Activated T-cell treated with anti-CD3 and anti-CD28 coated beads for 1 hour (primary cell): ENCODE measurements at places on chromosomes 7 and 10.

DNA sequence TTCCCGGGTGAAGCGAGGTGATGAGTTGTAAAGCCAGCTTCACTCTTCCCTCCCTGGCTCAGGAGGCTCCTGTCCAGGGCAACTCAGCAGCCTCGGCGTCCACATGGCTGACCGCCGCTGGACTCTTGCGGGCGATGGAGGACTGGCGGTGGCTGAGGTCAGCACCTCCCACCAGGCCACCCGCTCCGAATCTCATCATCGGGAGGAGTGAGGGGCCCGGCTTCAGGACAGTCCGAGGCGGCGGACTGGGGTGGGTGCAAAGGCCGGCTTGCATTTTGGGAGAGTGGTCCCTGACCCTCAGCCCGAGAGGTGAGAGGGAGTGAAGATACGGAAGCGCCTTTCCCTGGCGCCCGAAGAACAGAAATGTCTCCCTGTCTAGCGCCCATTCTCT is 759 bp downstream of the DNAJB12 start:
- no peak for DNase-seq

- DNase-seq: no peak
Measured at GRCh38 chr10:101114646-101115045, 16.5 kb upstream of the TLX1 start.

GRCh38 chr7:92064438-92065029 is 69.7 kb downstream of the CYP51A1 start:
- no peak for DNase-seq

DNA sequence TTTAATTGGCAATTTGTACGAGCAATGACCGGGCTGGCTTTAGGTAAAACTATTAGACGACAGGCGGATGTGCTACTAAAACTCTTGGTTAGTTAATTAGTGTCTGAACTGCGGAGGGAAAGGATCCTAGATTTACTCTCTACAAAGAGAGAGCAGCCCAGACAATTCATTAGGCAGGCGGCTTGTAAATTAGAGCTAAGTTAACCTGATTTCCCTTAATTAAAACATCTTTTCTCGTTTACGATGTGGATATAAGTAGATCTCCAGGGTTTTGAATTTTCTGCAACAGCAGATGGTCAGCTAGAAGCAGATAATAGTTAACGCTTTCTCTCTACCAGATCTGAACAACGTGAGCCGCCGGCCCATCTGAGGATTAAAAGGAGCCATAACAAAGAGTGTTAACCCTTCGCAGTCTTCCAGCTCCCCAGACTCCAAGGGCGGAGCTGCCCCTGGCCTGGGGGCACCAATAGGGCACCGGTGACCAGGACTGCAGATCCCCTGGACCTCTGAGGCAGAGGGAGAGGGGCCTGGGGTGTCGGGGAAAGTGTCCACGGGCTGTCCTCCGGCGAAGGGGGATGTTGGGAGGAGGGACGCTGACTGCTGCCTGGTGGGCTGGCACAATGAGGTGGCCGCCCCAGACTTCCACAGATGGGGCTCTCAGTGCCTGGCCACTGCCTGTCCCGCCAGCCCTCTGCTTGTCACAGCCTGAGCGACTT is 6.3 kb upstream of the UNCX start:
- DNase-seq: no peak

- DNase-seq: no peak
Measured at GRCh38 chr10:121627876-121628581, 29.8 kb upstream of the FGFR2 start.

DNA sequence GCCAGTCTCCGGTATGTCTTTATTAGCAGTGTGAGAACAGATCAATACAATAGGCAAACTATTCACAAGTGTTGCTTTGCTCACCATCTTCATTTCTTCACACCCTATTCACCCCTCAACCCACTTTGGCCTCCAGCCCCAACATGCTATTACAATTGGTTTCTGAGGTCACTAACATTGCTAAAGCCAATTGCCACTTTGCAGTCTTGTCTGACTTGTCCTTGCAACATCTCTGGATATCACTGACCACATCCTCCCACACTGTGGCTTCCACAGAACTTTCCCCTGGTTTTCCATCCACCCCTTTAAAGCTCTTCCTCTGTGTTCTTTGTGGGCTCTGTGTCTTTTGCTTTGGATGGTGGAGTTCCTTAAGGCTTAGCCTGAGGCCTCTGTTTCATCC is 5.2 kb upstream of the APBB1IP start:
- DNase-seq: no peak

GRCh38 chr7:140564643-140565042 is 76.0 kb downstream of the DENND2A start:
- DNase-seq: no peak

- DNase-seq: no peak
Measured at GRCh38 chr7:147775516-147776284, 814.9 kb upstream of the C7orf33 start.

DNA sequence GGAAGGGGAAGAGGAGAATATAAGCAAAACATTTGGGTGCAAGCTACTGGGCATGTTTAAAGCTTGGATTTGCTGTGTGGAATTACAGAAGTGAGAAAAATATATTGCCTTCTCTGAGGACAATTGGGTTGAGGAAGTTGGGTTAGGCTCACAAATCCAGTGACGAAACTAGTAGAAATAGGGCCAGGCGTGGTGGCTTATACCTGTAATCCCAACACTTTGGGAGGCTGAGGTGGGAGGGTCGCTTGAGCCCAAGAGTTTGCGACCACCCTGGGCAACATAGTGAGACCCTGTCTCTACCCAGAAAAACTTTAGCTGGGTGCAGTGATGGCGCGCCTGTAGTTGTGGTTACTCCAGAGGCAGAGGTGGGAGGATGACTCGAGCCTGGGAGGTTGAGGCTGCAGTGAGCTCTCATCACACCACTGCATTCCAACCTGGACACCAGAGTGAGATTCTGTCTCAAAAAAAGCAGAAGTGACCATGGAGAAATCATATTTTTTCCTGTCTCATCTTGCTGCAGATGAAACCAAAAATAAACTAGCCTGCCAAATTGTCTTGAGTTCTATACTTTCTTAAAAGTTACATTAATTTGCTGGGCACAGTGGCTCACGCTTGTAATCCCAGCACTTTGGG is 22.4 kb downstream of the NRBF2 start:
- no peak for DNase-seq

- no peak for DNase-seq
Measured at GRCh38 chr7:83532219-83532618, 116.7 kb downstream of the SEMA3E start.

DNA sequence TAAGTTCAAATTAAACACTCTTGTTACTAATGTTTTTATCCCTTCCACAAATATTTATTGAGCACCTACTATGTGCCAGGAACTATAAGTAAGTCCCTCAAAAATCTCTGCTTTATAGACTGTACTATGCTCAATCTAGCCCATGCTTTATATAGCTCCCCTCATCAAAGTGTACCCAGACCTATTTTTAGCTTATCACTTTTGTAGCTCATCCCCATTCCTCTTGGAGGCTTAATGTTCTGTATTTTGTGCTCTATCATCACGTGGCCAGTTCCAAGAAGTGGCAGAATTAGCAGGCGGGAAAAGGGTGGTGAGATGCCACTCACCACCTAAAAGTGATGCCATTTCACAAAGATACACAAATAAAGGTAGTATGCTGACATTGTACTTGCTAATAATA is 138.1 kb upstream of the BET1 start:
- no peak for DNase-seq

DNA sequence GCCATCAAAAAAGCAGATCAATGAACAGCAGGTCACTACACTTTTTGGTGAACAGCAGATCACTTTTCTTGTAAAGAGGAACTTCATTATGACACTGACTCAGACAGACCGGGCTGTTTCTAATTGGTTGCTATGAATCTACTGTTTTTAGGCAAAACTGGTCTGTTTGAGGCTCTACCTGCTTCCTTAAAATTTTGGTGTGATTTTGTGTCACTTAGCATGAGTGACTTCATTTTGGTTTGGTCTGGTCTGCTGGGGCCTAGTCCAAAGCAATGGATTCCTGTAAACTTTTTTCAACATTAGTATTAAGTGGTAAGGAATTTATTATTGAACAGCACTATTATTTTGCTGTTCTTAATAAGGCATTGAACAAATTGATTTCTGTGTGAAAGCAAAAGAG is 41.8 kb upstream of the C10orf71 start:
- no peak for DNase-seq

- no peak for DNase-seq
Measured at GRCh38 chr10:70675496-70676161, 3.3 kb downstream of the ADAMTS14 start.

DNA sequence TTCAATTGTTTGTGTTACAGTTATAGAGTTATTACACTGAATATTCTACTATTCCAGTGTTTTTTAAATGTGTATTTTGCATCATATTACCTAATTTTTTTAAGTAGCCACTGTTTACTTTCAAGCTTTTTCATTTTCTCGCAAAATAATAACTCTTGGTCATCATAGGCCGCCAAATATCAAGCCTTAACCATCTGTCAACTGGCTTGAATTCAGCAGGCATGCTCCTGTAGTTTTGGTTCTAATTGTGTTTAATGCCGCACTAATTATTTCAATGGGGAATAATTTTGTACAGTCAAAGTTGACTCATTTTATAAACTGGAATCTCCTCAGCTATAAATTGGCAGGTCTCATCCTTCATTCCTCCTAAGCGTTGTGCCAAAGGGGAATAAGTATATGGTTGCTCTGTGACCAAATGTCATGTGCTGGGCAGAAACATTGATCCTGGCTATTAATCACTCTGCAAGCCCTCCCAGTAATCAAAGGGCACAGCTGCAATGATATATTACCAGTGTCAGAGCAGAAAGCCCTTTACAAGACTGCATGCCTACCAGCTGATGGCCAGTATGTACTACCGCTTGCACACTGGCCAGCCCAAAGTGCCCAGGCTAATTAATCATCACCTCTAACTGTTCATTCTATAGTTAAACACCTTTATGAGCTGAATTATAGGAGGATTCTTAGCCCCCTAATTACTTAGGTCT is 74.8 kb downstream of the SKAP2 start:
- no peak for DNase-seq

DNA sequence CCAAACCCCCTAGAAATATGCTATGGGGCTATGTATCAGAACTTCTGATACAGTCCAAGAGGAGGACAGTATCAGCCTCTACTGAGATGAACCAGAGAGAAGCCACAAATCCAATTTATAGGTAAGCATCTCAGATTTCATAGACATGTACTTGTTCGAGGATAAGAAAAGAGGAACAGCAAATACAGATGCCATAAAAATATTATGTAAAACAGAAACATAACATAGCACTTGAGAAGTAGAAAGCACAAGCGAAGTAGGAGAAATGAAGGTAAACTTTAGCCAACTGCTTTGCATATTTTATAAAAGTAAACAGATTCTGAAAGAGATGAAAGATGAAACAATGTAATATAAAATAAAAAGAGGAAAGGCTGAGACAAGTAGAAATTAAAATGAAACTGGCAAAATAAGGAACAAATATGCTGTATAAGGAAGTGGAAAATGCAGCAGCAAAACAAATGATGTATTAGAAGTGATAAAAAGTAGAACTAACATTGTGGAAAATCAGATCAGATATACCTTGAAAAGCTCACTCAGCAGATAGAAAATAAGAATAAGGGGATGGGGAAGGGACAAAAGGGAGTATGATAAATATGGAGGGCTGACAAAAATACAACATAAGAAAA is 135.1 kb downstream of the SKAP2 start:
- no peak for DNase-seq

- no peak for DNase-seq
Measured at GRCh38 chr7:121871188-121871587, 1.8 kb upstream of the PTPRZ1 start.

DNA sequence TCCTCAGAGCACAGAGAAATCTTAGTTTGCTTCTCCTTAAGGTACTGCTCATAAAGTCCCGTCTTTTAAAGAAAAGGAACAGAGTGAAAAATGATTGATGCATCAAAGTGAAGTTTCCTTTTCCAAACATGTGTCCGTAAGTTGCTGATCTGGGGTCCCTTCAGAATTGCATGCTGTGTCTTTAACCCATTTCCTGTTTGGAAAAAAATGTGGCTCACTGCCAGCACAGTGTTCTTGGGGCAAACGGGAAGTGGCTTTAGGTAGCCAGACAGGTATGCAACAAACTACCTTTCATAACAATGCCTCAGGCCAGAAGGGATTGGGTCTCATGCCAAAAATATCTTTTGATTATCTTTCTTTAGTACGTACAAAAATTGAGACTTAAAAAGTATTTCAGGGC is 50.9 kb downstream of the TFAM start:
- no peak for DNase-seq

GRCh38 chr7:38824948-38825347 is 84.0 kb downstream of the VPS41 start:
- DNase-seq: no peak

DNA sequence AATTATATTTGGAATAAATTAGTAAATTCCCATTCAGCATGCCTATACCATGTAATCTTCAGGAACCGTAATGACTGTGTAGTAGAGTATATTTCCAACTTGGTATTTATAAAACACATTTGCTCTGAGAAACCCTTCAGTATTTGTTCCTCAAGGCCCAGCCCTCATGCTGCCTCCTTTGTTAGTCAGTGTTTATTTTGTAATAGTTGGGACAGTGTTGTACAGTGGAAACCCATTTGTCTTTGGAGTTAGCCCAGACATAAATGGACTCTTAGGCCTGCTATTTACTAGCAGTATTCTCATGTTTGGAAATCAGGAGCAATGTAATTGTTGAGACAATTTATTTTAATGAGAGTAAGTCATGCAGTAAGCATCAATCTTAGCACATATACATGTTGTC is 686.9 kb downstream of the AUTS2 start:
- no peak for DNase-seq

GRCh38 chr10:66941491-66941890 is 15.7 kb downstream of the LRRTM3 start:
- no peak for DNase-seq

- no peak for DNase-seq
Measured at GRCh38 chr10:60666221-60666620, 112.1 kb upstream of the CDK1 start.

GRCh38 chr10:125700355-125700911 is 17.5 kb upstream of the TEX36 start:
- DNase-seq: no peak

DNA sequence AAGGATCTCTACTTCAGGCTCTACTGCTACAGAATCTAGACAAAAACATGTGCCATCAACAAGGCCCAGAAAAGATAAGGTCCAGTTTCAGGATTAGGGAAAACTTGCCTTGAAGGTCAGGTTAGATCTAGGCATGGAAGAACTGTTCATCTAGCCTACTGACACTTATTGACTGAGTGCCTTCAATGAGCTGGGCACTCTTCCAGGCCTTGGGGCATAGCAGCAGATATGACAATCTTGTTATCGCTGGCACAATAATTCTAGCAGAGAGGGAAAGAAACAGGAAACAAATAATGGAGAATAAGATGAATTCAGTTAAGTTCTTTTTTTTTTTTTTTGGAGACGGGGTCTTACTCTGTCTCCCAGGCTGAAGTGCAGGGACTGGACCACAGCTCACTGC is 71.6 kb downstream of the ADCYAP1R1 start:
- DNase-seq: no peak
